ENCODE measurements at places on chromosomes 6 and 20.
A peak's percentile ranks its signal among the peaks of the same experiment; 100 is the strongest.

DNA sequence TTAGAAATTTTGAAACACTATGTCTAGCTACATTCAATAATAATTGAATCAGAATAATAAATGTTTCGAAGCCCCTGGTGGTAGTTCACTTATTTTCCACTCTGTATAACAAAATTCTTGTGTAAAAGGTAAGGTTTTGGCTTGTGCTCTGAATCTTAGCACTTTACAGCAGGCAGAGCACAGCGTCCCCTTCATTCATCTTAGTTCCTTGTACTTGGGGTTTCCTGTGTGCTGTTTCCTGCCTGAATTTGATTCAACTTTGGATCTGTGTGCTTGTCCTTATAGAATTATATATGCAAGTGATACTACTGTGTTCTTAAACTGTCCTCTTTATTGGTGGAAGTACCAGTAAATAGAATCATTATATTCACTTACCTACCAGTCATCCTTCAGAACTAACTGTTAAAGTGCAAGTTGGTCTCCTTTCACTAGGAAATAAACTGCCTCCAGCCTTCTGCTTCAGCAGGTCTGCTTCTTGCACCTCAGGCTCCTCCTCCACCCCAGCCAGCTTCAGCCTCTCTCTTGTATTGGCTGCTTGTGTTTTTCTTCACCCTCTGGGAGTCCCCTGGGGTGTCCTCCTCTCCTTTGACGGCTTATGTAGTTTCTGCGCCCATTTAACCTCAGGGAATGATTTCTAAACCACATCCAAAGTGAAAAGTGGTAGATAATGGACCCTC, 28.8 kb upstream of the TULP4 start:
- DNase-seq, result no peak

DNA sequence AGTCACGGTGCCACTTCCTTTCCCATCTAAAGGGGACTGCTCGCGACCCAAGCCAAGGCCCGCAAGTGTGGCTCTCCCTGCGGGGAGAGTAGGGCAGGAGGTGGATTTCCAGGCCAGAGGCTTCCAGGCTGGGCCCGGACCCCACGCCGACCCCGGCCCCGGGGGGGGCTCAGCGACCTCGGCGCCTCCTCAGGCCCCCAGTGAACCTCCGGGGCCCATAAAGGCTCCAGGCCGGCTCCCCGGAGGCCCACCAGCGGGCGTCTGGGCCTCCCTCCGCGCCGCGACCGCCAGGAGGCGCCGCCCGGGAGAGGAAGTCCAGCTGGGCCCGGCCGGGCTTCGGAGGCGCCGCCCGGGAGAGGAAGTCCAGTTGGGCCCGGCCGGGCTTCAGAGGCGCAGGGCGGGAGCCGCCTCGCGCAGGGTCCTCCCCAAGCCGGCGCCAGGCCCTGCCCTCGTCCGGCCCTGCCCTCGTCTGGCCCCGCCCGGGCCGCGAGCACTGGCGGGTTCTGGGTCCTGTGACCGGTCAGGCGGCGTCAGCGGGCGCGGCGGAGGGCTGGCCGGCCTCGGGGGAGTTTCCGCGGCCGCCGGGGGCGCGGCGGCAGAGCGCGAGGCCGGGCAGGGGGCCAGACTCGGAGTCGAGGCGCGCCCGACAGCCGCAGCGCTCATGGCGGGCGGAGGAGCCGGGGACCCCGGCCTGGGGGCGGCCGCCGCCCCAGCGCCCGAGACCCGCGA, at the start of gene RAB32:
Gene RAB32 (plus strand): TSS at position 623 of the 729 bp plus-strand sequence. CDS start 39 bp downstream, at position 662.
- DNase-seq, result peak; percentile 96

DNA sequence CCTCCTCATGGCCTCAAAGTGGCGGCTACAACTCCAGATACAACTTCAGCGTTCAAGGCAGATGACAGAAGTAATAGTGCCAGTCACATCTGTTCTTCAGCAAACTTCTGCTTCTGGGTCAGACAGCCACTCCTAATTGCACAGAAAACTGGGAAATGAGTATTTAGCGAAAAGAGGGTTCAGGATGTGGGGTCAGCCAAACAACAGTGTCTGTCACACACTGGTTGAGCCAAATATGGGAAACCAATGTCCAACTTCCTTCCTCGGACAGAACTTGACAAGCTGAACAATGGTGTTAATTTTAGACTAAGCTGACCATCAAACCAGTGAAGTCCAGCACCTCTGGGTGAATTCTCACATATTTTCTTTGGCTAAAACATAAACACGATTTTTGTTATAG, 22.1 kb downstream of the NUDT3 start:
- no peak for DNase-seq

GRCh38 chr6:87914637-87915395, 132.8 kb upstream of the SPACA1 start:
- DNase-seq, result no peak

GRCh38 chr6:153872946-153873345, 166.1 kb upstream of the OPRM1 start:
- no peak for DNase-seq

DNA sequence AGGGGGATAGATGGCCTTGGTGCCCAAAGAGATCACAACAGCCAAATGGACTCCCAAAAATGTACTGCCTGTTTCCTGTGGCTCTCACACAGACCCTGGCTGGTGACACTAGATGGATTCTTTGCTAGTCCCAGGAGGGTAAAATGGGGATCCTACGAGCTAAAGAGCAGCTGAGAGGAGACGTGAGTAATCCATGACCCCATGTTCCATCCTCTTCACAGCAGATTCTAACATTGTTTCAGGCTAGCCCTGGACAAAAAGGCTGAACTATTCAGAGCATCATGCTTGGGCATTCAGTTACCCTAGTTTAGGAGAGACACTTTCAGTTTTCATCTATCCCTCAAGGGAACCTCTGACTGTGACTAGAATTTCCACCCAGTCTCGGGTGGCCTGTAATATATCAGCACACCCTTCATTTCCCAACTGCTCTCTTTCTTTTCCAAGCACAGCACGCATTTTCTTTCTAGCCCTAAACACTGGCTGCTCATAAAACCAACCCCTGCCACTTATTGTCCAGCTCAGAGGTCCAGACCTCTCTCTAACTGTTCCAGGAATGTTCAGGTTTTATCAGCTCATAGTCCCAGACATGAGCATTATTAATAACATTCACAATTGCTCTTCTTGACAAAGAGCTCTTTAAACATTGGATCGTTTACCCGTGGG, 48.5 kb downstream of the SLC22A1 start:
- no peak for DNase-seq

GRCh38 chr6:147063469-147064031, 140.7 kb upstream of the STXBP5 start:
- DNase-seq, result no peak

- no peak for DNase-seq
Observed at GRCh38 chr6:10824819-10825218, 13.5 kb downstream of the MAK start.

- DNase-seq, result no peak
Observed at GRCh38 chr20:55135923-55136322, 660.5 kb downstream of the DOK5 start.

DNA sequence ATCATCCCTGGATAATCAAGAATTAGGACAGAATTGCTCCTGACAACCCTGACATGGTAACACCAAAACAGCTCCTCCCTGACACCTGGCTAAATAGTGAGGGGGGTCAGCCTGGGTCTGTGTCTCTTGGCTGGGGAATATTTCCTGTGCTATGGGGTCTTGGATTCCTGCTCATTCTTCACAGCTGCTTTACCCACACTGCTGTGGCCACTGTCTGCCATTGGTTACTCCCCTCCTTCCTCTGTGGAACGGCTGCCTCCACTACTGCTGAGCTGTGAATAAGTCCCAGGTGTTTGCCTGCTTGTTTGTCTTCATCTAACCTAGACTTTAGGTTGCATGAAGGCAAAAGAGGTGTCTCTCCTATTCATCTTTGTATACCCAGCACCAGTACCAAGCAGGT, 33.9 kb upstream of the TXLNB start:
- no peak for DNase-seq

DNA sequence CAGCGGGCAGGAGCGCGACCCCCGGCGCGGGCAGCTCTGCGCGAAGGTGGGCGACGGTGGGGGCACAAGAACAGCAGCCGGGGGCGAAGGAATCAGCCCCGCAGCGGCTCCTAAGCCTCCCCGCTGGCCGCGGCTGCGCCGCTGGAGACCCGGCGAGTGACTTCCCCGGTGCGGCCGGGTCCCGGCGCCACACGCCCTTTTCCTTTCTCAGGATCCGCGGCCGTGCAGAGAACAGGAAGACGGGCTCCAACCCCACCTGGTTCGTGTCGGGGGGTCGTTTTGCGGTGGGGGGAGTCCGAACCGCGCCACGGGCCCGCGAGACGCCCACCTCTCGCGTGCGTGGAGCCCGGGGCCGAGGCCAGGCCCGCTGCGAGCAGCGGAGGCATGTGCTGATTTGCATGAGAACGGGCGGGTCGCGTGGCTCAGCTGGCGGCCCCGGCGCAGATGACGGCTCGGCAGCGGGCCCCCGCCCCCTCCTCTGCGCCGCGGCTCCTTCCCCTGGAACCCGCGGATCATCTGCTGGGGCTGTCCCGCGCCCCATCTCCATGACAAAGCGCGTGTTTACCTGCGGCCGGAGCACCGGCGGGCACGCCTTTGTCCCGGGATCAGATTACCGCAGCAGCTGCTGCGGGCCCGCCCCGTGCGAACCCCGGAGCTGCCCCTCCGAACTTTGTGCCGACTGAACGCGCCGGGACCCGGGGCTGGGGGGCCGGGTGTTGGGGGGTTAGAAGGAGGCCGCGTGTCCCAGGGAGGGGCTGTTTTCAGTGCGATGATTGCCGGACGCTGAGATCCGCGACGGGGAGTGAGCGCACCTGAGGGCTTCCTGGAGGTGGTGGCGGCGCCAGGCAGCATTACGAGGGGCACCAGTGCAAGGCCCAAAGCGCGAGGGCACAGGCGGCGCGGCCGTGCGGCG, 4.9 kb upstream of the DLL1 start:
- DNase-seq, result no peak

- DNase-seq, result no peak
Observed at GRCh38 chr6:146287691-146288369, 255.8 kb upstream of the RAB32 start.

GRCh38 chr20:63310265-63310991, 17.4 kb downstream of the COL20A1 start:
- DNase-seq, result no peak

- no peak for DNase-seq
Observed at GRCh38 chr20:36614781-36615557, 9.4 kb downstream of the RAB5IF start.

GRCh38 chr6:149329529-149329928, 12.0 kb downstream of the TAB2 start:
- no peak for DNase-seq

- no peak for DNase-seq
Observed at GRCh38 chr6:35321091-35321490, 21.3 kb upstream of the PPARD start.

DNA sequence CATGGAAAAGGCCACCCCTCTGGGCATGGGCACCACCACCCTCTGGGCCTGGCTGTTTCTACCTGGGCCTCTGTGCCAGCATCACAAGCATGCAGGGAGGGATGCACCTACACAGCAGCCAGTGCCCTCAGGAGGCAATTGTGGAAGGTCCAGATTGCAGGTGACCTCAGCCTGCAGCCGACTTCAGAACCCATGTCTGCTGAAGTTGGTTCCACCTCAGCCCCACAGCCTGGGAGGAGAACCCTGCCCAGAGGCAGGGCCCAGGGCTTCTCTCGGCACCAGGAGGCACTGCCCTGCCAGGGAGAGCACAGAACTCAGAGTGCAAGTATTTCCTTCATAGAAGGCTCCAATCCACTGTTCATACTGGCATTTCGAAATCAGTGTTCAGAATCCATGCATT, 149.8 kb downstream of the TTLL2 start:
- no peak for DNase-seq

DNA sequence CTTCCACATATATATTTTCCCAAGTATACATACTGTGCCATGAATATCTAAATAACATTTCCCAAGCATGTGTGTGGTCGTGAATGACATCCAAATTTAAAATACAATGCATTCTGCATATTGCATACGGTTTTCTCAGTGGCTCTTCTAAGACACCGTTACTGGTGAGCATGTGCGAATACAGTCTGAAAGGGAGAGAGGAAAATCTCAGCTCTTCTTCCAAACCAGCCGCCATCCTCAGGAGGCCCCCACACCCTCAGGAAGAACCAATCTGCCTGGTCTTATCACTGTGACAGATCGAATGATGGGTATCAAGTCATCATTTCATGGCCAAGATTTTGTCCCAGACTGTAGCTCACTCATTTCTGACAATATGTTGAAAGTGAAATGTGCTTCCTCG, 50.7 kb downstream of the ADAT2 start:
- no peak for DNase-seq

DNA sequence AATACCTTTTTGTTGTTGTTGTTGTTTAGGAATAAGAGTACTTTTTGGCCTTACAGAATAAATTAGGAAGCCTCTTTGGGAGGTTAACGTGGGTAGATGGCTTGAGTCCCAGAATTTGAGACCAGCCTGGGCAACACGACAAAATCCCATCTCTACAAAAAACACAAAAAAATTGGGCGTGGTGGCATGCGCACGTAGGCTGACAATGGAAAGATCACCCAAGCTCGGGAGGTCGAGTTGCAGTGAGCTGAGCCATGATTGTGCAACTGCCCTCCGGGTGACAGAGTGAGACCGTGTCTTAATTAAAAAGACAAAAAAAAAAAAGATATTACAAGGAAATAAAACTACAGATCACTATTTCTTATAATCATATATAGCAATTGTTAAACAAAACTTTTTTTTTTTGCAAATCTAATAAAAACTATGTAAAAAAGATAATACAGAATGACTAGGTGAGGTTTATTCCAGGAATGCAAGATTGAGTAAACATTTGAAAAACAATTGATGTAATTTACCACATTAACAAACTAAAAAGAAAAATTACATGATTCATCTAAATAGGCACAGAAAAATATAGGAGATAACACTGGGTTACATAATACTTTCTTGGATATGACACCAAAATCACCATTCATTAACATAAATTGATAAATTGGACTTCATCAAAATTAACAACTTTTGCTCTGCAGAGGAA, 43.6 kb upstream of the ASCC3 start:
- DNase-seq, result no peak

- DNase-seq, result no peak
Observed at GRCh38 chr6:168333039-168333438, 13.5 kb upstream of the DACT2 start.

GRCh38 chr20:59718751-59719150, 114.4 kb downstream of the PHACTR3 start:
- no peak for DNase-seq

DNA sequence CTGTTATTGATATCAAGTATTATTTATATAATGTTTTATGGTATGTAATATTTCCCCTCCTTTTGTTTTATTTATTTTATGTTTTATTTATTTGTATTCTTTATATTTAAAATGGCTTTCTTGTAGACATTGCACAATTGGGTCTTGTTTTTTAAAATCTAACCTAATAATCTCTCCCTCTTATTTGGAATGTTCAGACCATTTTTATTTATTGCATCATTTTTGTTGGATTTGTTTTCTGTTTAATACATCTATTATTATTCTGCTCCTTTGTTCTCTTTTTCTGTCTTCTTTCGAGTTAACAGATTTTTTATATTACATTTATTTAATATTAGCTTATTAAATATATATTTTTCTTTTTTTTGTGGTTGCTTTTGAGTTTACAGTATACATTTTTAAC, 43.1 kb upstream of the SLC35B3 start:
- DNase-seq, result no peak

DNA sequence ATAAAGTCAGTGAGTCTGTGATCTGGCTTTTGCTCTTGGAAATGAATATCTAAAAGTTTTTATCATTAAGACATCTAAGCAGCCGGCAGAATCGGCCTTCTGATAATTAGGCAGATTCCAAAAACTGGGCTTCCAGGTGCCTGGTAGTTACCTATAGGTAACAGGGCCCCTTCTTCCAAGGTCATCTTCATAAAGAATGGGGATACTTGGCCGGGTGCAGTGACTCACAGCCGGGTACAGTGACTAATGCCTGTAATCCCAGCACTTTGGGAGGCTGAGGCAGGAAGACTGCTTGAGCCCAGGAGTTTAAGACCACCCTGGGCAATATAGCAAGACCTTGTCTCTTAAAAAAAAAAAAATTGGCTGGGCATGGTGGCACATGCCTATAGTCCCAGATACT, 12.9 kb upstream of the RBL1 start:
- DNase-seq, result no peak
